Progenitor cell of endocrine pancreas (in vitro differentiated cells): ENCODE measurements at places on chromosomes 1 and 21.

GRCh38 chr1:207903767-207904166, 7.2 kb downstream of the CD34 start:
- DNase-seq: no peak

DNA sequence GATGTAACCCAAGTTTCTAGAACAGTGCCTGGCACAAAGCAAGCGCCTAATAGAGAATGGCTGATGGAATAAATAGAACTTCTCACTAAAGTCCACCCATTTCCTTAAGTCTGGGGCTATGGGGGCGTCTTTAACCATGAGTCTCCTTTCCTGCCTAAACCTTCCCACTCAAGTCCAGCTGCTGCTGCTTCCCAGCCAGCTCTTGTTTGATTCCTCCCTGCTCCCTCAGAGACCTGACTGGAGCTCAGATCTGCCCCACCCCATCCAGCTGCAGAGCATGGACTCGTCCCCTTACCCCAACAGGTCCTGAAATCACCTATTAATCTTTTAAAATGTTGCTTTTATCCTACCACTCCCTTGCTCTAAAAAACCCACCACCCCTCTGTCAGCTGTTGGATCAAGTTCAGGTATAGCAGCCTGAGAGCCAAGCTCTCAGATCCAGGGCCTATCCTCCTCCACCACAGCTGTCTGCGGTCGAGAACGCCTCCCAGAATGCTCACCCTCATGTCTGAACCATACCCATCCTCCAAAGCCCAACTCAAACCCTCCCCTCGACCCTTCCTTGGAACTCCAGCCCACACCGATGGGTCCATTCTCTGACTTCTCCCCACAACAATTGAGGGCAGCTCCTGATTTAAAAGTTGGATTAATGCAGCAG, 12.8 kb upstream of the GALNT2 start:
- no peak for DNase-seq

- DNase-seq: no peak
These were observed 238.5 kb downstream of the PTGER3 start for GRCh38 chr1:70809069-70809468.

GRCh38 chr1:69700770-69701169, 133.0 kb downstream of the LRRC7 start:
- DNase-seq: no peak

- DNase-seq: no peak
These were observed 28.1 kb upstream of the PLXNA2 start for GRCh38 chr1:208272311-208272710.

DNA sequence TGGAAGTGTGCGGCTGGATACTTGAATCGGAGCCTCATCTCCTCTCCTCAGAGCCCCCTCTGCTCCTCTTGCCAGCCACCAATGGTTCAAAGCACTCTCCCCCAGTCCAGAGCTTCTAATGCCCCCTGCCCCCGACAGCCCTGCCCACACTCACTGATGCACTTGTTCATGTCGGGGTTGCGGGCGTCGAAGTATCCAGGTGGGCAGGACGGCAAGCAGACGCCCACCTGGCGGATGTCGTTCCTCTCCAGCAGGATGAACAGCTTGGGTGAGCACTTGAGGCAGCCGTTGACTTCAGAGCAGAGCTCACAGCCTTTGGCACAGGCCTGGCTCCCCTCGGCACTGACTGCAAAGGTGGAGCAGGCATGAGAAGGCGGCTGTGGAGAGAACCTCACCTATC, 18.4 kb downstream of the RSPO1 start:
- DNase-seq: no peak

DNA sequence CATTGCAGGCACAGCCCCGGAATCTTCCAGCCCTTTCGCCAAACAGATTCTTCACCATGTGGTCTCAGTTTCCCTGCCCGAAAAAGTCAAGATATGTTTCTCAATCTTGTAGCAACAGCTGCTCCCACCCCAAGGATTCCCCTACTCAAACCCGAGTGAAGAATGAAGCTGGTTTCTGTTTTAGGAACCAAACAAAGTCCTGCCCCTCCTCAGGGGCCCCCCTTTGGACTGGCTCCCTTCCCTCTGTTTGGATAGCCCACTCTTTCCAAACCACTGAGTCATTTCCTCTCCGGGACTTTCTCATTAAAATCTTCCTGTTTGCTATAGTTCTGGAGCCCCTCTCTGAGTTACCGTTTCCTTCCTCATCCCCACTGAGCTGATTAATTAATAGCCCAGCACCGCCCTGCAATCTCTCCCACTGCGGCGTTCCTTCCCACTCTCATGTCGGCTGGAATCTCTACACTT, 100.9 kb downstream of the TSEN15 start:
- DNase-seq: no peak

DNA sequence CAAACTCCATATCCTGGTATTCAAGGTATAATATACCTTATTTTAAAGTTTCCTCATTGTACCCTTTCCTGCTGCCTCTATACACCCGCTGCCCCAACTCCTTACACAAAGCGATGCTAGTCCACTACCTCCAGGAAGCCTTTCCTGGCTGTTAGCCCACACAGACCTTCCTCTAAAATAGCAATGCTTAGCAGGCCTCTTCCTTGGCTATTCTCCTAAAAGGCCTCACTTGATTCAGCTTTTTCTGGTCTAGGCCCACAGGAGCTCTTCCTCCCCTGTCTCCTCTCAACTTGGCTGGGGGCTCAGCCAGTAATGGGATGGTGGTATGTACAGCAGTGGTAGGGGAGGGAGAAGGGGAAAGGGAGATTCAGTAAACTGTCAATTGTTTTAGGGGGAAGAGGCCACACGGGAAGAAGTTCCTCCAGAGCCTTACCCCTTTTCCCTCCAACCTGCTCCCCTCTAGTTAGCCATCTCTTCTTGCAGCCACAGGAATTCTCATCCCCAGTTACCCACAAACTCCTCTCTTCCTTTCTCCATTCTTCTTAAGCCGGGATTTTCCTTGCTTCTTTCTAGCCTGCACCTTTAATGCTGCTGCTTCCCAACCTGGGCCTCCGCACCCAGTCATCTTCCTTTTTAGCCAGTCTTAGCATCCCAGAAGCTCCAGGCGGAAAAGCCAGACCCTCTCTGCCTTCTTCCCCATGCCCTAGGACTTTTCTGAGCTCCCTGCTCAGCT, 2.6 kb downstream of the LRRC41 start:
- DNase-seq: no peak

- peak; percentile 57 for DNase-seq
These were observed 128.5 kb upstream of the ERRFI1 start for GRCh38 chr1:8154621-8155052.

DNA sequence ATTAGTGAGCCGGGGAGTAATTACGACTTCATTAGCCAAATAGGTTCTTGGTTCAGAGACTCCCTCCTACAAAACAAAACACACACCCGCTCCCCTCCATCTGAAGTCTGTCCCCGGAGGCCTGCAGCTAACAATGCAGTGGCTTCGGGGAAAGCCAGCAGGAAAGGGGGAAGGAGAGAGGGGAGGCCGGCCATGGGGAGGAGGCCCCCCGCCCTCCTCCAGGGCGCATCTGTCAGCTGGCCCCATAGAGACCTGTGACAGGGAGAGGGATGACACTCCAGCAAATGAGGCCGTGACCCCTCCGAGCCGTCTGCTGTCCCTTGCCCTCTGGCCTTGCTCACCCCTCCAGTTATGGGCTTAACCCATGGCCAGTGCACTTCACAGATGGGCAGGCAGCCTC, 12.1 kb upstream of the CNTN2 start:
- no peak for DNase-seq

GRCh38 chr1:27567146-27567526, 36.8 kb downstream of the AHDC1 start:
- DNase-seq: no peak

DNA sequence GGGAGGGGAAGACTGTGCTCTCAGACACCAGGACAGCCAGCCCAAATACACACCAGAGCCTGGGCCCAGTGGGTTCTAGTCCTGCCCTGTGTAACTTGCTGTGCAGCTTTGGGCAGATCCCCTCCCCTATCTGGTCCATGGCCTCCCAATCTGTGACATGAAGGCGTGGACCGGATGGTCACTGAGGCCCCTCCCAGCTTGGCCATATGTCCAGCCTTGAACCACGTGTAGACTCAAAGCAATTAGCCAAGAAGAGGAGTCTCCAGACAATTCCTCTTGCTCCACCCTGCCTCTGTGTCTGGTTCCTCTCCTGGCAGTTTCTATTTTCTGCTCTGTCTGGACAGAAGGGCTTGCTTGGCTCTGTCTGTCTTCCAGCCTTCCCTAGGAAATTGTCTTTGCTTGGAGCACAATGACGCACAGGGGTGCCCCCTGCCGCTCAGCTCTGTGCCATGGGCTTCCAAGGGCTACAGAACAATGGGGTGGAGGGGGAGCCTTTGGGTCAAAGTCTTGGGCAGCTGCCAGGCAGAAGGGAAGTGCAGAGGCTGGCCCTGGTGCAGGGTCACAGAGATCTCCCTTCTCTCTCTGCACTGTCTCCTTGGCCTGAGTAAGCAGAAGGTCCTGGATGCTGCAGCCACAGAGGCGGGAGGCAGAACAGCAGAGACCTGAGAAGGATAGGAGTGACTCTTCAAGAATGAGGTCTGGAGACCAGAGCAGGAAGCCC, 66.1 kb downstream of the TENT5C start:
- no peak for DNase-seq

- DNase-seq: no peak
These were observed 954 bp downstream of the MYOG start for GRCh38 chr1:203084588-203085527.

- no peak for DNase-seq
These were observed 1333.9 kb downstream of the AMY1C start for GRCh38 chr1:105083611-105084010.

DNA sequence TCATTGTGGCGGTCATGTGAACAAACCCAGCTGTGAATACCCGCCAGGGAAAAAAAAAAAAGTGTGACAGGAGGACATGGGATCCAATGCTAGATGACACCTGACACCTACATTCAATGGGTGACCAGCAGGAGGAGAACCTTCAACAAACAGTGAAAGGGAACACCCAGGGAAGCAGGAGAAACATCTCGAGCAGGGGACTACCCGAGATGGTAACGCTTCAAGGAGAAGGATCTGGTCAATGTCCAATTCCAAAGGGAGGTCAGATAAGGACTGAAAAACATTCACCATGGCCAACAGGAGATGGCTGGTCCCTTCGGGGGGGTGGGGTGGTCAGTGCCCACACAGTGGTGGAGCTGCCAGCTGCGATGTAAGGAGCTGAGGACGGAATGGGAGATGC, 46.3 kb downstream of the PTPN14 start:
- DNase-seq: no peak

- no peak for DNase-seq
These were observed 21.9 kb downstream of the NCF2 start for GRCh38 chr1:183568176-183569021.

DNA sequence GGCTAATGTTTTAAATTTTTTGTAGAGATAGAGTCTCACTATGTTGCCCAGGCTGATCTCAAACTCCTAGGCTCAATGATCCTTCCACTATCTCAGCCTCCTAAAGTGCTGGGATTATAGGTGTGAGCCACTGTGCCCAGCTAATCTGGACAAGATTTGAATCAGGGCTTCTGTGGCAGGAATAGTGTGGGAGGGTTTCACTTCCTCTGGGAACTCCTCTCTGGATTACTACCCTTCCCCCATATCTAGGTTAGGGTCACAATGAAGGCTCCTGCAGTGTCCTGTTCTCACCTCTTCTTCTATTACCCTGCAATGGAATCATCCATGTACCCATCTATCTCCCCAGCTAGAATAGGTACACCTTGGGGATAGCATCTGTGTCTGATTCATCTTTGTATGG, 133.6 kb upstream of the RAB4A start:
- no peak for DNase-seq

- no peak for DNase-seq
These were observed 13.9 kb upstream of the PTPN14 start for GRCh38 chr1:214565310-214565709.

DNA sequence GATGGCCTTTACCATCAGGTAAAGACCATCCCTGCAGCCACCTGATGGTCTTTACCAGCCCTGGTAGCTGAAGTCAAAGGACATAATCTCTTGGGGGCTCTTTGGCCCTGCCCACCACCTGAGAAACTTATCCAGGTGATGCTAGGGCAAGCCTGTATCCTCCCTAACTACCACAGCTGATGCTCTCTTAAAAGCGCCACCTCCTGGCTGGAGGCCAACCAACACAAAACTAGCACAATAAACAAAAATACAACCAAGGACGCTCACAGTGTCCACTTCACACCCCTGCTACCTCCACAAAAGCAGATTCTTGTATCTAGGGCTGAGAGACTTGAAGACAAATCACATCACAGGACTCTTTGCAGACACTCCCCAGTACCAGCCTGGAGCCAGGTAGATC, 357.1 kb upstream of the POU3F1 start:
- no peak for DNase-seq
